ENCODE measurements at places on chromosomes 2 and 18.

GRCh38 chr18:21739604-21740537 lies 721 bp upstream of the MIB1 start:
- peak; percentile 35 for DNase-seq

DNA sequence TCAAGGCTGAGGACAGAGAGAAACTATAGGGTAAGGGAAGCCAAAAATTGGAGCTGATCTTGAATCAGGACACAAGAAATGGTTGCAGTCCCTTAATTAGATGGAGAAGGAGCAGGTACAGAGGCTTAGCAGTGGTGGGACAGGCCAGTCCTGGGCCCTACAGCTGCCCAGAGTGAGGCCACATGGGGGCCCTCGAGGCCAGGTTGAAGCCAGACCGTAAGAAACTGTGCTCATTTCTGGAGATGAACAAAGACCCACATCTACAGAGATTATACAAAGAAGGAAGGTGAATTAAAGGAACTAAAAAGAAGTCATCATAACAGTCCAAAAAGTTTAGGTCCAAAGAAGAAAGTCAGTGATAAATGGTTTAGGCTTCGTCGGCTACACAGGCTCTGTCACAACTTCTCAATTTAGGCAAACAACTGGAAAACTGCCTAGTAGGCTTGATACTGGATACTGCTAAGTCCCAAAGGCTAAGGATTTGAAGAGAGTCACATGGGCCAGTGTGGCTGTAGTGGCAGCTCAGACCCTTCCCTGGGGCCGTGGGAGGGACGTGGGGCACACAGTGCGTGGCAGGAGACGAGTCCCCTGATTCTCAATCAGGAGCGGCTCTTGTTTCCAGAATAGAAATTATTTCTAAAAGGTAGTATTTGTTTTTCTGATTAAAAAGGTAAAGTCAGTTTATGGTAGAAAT lies 50.4 kb upstream of the CNGA3 start:
- no peak for DNase-seq

- DNase-seq = no peak
These were observed 246.4 kb downstream of the KLHL29 start for GRCh38 chr2:23631389-23631788.

- DNase-seq = no peak
These were observed 958.8 kb upstream of the NRXN1 start for GRCh38 chr2:51990684-51991083.

DNA sequence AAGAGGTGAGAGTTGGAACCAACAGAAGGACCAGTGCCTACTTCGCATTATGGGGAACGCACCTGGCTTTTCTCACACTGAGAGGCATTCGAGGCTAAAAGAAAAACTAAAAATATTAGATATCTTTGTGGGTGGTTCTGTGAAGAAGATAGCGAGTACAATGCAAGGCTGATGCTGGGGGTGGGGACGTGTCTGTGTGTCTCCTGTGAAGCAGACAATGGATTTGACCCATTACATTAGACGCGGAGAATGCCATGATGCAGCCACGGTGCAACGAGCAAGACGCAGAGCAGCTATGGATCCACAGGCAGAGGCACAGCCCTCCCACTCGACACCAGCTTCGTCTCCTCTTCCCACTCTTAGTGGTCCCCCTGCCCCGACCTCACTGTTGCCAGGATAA lies 61.0 kb downstream of the ADCY3 start:
- DNase-seq = no peak

- DNase-seq = no peak
These were observed 223.2 kb upstream of the APCDD1 start for GRCh38 chr18:10231220-10231619.

- DNase-seq = no peak
These were observed 56.2 kb downstream of the CAVIN2 start for GRCh38 chr2:191790737-191791136.

DNA sequence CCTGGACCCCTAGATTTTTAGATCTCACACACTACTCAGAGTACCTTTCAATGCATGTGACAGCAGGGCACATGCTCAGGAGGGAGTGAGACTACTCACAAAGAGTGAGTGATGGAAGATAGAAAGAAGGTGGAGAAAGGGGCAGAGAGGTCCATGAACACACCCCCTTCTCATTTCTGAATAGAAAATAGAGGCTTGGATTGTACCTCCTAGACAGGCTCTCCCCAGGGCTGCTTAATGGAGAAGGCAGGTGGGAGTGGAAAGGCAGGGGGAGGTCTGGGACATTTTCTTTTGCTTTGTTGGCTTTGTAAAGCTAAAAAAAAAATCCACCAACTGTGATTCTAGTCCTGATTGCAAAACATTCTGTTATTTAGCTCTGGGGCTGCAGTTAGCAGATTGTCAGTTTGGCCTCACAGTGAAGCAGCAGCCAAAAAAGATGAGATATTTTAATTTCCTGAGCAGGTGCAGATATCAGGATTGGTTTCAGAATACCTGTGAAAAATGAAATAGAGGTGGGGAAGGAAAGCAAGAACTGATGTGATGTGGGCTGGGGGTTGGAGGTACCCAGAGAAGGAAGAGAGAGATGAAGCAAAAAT lies 119.3 kb upstream of the GYPC start:
- no peak for DNase-seq

- no peak for DNase-seq
These were observed 812.6 kb upstream of the POU3F3 start for GRCh38 chr2:104041351-104041750.

GRCh38 chr18:22547807-22548561 lies 130.3 kb upstream of the CTAGE1 start:
- no peak for DNase-seq

DNA sequence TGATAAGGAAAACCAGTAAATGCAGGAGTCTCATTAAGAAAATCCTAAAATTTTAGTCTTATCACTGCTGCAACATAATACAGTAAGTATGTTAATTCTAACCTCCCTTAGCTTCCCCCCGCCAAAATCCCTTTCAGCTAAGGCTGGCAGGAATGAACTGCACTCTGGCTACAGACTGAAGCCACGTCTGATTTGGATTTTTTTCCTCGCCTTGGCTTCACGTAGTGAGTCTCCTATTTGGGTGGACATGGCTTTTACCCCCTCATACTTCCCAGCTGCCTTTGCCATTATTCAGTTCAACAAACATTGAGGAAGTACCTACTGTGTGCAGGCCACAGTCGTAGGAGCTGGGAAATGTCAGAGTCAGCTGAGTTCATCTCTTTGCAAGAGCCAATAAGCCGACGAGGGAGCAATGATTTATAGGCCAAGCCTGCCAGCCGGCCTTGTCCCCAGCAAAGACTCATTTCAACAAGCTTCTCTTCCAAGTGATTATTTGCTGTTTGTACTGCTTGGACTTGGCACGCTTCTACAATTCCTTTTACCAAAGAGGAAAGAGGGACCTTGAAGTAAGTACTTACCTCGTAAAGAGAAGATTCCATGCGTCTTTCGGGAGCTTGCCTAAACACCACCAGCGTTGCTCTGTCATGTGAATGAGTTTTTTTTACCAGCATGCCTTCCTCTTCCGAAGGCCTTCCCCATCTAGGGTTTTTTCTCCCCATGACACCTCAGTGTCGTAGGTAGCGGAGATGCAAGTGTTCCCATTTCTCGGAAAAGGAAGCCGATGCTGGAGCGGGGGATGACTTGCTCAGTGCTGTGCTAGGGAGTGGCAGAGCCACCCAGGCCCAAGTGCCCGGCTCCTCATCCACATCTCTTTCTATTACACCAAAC lies 138.6 kb downstream of the KLHL29 start:
- DNase-seq = no peak

GRCh38 chr18:58386780-58387179 lies 242.1 kb downstream of the ALPK2 start:
- no peak for DNase-seq

DNA sequence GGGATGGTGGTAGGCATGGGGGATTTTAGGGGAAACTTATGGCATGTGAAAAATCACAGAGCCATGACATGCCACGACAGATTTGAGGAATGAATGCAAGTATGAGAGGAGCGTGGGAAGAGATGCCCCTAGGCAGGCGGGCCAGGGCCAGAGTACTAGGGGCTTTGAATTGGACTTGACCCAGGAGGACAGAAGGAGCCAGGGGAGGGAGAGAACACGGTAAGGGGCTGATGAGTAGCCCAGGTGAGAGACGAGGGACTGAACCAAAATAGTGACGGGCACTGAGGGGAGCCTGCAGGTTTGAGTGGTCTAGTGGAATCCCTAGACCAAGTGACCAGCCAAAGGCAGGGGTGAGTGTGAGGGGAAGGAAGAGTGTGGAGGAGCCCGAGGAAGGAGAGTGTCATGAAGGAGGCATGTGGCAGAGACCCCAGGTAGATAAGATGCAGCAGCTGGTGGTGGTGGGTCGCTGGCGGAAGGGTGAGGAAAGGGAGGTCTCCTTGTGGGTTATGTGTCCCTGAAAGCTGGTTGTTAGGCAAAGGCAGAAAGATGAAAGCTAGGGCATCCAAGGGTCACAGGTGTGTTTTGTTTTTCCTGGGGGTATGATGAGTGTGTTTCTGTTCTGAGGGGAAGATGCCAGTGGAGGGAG lies 48.7 kb downstream of the ZBTB7C start:
- DNase-seq = no peak
